T-helper 2 cell treated with Interferon-gamma antibody and Interleukin-4, amounts not matched to agents 5 μg/mL and 100 μg/mL, for 36 hours (primary cell): ENCODE measurements at places on chromosomes 16 and 17.

DNA sequence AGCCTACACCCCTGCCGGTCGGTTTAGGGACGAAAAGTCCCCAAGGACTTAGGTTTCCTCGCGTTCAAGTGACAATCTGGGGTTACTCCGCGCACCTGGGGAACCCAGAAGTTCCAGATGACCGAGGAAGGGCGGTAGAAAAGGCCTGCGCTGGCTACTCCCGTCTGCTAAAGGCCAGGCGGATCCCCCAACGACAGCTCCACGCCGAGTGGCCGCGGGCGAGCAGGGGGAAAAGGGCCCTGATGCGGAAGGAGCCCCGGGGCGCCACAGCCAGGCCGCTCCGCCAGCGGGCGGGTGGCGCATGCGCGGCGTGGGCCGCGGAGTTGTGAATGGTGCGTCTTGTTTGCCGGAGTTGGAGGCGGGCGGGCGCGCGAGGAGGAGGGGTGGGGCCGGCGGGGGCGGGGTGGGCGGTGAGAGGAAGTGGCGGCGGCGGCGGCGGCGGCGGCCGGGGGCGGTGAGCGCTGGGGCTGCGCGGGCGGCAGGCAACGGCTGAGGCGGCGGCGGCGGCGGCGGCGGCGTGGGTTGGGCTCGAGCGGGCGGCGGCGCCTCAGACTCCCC is at the start of gene CBFB:
CBFB (plus strand) TSS at position 454 of the 558 bp plus-strand sequence. CDS start 259 bp downstream, outside the sequence.
- DNase-seq = peak; percentile 94

DNA sequence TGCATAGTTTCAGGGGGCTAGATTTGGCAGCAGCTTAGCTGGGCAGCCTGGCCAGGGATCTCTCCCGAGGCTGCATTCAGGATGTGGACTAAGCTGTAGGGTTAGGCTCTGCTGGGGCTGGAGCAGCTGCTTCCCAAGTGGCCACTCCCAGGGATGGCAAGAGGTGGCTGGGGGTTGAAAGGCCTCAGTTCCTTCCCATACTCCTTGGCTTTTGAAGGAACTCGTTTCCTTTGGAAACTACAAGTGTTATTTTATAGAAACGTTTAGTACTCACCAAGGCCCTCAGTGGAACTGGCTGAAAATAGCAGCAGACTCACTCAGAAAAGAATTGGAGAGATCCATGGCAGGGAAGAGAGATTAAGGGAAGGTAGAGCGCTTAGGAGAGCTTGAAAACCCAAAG is 76.4 kb downstream of the WWP2 start:
- DNase-seq = no peak

DNA sequence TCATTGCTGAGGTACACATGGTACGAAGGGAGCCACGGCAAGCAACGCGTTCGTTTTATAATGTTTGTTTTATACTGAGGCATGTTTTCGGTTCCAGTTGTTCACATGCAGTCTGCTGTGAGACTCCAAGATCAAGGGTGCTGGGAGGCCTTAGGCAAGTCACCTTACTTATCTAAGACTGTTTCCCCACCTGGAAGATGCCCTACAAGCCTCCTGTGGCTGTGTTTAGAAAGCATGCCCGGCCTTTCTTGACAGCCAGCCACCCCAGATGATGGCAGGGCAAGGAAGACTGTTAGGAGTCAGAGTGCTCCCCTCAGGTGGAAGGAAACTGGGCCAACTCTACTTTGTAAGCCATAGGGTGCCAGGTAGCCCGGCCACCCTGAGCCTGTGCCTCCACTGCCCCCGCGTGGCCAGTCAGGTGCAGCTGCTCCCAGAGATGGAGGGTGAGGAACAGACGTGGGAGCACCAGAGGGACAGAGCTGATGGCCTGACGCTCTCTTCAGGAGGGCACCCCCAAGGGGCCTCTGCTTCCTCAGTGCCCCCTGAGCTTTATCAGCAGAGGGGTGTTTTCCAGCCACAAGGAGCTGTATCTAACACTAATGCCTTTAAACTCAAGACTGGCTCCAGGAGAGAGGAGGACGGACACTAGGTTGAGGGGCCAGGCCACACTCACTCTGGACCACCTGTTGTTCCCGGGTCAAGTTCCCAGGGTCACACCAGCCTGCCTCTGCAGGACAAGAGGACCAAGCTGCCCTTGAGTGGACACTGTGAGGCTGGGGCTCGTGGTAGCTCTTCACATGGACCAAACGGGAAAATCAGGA is 5.4 kb downstream of the NAT9 start:
- peak; percentile 54 for DNase-seq

- no peak for DNase-seq
Observed at GRCh38 chr16:85991425-85991824, 92.5 kb downstream of the IRF8 start.

GRCh38 chr16:73882033-73882432 is 414.6 kb upstream of the PSMD7 start:
- no peak for DNase-seq

DNA sequence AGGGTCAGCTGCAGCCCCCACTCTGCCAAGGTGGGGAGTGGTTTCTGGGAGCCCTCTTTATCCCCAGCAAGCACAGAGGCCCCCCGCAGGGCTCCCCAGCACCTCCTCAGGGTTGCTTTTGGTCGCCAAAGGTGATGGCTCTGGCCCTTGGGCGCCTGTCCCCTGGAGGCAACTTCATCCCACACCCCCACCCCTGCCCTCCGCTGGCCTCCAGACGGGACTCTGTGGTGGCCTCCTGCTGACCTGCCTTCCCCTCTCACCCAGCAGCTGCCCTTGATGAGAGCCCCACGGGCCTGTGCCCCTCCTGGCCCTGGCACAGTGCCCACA is 7.8 kb upstream of the RHOT2 start:
- no peak for DNase-seq

GRCh38 chr17:13337864-13338371 is 263.8 kb downstream of the HS3ST3A1 start:
- DNase-seq = no peak

DNA sequence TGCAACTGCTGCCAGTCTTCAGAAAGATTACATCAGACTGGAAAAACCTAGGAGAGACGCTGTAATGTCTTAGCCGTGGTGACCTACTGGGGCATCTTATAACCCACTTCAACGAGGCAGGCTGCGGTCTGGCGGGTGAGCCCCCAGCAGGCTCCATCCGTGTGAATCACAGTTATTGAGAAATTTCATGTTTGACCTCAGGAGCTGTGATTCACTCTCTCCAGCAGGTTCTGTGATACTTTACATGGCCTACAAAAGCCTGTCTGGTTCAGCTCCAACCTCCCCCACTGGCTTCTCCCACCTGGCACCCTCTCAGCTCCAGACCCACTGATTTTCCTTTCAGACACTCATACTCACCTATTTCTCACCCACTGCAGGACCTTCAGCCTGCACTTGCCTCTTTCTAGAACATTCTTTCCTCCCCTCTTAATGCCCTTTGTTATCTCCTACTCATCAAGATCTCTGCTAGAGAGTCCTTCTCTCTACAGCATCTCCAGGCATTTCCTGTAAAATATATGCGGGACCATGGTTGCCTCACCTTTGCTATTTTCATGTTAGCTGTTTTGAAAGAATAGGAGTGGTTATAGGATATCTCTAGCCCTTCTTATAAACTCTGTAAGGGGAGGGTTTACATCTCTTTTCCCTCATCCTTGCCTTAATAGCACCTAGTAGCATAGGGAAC is 227.9 kb downstream of the MAF start:
- DNase-seq = peak; percentile 55

DNA sequence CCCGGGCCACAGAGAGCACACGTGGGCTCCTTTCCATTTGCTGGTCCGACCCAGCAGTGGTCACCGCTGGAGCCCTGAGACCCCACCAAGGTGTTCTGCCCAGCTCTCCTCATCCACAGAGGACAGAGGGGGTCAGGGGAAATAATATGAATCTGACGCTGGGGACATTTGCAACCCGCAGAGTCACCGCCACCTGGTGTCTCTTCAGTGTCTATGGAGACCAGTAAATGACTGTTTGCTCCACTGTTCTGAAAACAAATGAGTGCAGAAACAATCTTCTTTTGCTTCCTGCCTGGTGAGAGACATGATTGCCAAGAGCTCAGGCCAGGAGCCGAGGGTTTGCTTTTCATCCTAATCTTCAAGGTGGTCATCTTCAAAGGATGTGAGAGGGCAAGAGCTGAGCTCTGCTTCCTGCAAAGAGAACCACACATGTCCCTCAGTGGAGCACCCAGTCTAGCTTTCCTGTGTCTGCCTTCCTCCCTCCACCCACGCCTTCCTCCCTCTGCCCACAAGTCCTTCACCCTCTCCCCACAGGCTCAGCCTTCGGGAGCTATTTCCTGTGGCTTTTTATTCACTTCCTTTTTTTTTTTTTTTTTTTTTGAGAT is 14.7 kb upstream of the KLHDC4 start:
- peak; percentile 76 for DNase-seq

- peak; percentile 71 for DNase-seq
Observed at GRCh38 chr16:3578610-3579551, 1.7 kb upstream of the NLRC3 start.

GRCh38 chr16:35598696-35599332 is 2139.4 kb downstream of the TP53TG3F start:
- DNase-seq = no peak

GRCh38 chr16:19716183-19716582 is 1.8 kb downstream of the KNOP1 start:
- no peak for DNase-seq

- peak; percentile 85 for DNase-seq
Observed at GRCh38 chr17:28750178-28751047, 6.6 kb downstream of the TRAF4 start.

DNA sequence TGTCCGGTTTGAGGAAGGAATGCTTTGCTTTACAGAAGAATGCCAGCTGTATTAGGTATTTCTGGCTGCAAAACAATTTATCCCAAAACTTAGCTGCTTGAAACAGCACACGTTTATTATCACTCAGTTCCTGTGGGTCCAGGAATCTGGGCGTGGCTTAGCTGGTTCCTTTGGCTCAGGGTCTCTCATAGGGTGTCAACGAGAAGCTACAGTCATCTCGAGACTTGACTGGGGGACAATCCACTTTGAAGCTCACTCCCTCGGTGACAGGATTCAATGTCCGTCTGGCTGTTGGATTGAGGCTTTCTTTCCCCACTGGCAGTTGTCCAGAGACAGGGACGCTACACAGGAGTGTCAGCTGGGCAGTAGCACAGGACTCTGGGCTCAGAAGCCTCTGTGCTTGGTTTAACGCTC is 9.6 kb upstream of the RHBDF2 start:
- DNase-seq = no peak

DNA sequence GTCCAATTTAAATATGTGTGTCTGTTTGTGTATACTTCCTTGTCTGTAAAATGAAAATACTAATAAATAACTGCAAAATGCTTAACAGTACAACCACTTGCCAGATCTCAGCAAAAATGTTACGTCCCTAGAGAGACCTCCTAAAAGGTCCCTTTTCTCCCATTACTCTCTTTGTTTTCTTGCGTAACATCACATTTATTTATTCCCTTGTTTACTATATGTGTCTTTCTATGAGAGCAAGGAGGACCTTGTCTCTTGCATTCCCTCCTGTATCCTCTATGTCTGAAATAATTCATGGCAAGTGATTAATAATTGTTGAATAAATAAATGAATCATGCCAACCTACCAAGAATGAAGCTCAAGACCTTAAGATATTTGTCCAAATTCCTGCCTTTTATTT is 1.9 kb downstream of the ACSM3 start:
- DNase-seq = no peak

GRCh38 chr17:64234961-64235360 is 28.1 kb downstream of the TEX2 start:
- no peak for DNase-seq

- no peak for DNase-seq
Observed at GRCh38 chr16:53755026-53755910, 51.3 kb downstream of the FTO start.
